Heart right ventricle (tissue), 16 donors: ENCODE measurements at places on chromosomes 3 and 15. TPM values are rescaled to one million over a fixed set of nuclear protein-coding genes. Genes with fewer than 3 reads are reported as not detected.

Gene CCK
- total RNA-seq: not detected

DNA sequence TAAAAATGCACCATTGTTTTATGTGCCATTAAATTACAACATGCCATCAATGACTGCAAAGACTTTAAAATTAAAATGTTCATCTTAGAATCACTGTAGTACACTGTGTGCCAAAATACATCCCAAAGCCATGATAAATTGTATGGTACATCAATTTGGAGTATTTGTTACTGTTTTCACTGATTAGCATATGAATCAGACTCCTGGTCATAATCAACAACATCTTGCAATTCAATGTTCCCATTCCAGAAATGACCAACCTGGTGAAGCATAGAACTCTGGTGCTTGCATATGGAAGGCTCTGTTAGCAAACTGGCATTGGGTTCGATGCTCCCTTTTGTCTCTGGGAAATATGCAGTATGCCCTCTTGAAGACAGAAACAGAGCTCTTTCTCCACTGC lies 22.5 kb downstream of the LYSMD2 start:
- DNase-seq: no peak

DNA sequence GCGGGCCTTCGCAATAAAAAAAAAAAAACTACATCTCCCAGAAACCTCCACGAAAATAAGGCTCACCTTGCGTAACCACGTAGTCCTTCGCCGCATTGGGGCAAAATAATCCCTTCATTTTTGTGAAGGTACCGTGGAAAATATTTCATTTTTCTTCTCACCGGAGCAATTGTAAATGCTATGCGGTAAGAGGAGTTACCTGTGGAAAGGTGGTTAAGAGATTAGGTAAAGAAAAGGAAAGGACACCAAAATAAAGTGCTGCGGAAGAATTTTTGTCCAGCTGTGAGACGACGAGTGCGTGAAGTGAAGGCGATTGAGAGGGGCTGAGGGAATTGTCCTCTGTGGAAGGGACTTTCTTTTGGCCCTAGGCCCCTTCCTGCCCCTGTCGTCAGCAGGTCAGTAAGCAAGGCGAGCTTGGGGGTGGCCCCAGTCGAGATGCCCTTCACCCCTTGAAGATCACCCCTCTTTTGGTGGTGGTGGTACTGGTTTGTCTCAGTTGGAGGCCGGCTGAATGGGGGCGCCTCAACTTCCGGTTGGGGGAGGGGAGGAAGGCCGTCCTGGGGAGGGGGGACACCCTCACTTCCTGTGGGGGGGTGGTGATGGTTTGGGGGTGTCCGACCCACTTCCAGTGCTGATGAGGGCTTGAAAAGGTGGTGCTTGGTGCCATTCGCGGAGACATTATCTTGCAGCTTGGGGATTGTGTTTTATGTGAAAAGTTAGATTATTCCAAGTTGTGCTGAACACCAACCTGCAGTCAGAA lies at the start of gene HMG20A:
Gene HMG20A (plus strand): TSS at position 279 of the 760 bp plus-strand sequence. CDS start 37,520 bp downstream, outside the sequence.
- peak; percentile 72 for DNase-seq

DNA sequence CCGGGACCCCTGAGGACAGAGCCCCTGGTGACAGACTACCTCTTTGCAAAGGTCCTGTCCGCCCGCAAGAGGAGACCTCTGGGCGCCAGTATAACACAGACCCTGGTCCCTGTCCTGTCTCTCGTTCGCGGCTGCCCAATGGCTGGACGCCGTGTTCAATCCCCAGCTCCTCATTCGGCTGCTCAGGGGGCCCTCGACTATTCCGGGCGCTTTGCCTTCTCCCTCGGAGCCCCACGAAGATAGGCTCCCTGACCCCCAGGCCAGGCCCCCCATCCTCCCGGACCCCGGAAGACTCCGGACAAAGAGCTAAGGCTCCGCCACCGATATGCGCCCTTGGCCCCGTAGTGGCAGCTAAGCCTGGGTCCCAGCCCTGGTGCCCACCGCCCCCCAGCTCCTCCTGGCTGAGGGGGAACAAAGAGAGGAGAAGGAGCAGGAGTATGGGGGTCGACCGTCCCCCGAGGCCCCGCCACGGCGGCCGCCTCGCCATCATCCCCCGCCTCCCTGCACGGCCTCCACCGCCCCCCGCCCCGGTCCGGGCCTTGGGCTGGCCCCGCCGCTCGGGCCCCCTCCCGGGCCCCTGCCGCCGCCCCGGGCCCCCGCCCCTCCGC lies 437 bp downstream of the CELSR3 start:
- no peak for DNase-seq

- DNase-seq: no peak
Measured at GRCh38 chr3:149091983-149092382, 5.7 kb upstream of the HLTF start.
